ENCODE measurements at places on chromosomes 5 and 9.

DNA sequence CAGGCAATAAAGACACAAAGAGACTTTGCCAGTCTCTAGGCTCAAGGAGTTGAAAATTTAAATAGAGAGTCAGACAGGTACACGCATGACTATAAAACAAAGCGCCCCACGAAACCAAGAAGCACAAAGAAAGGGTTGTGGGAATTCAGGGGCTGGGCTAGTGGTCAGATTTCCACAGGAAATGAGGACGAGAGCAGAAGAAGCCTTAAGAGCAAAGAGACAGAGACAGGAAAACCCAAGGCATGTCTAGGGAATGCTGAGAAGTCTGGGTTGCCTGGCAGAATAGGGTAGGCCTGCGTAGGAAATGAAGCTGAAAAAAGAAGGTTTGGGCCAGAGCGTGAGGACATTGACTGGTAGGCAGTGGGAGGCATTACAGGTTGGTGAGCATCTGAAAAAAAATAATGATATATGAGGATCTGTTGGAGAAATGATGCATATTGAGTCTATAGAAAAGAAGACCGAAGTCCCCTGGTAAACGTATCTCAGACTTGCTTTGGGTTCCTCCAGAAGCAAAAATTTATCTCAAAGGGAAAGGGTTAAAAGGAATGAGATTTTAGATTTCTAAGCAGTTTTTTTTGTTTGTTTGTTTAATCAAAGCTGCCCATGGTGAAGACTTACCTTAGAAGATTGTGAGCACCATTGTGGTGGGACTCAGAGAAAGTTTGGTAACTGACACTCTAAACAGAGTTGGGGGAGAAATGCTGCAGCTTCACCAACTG, 51.8 kb downstream of the SLC1A3 start:
- DNase-seq, result no peak

GRCh38 chr9:113363336-113363735, 13.4 kb downstream of the HDHD3 start:
- no peak for DNase-seq

- DNase-seq, result no peak
Observed at GRCh38 chr9:37692622-37693221, 42.0 kb downstream of the FRMPD1 start.

- no peak for DNase-seq
Observed at GRCh38 chr5:148805326-148806290, 20.8 kb upstream of the ADRB2 start.

GRCh38 chr5:87099968-87100367, 167.7 kb upstream of the RASA1 start:
- no peak for DNase-seq

GRCh38 chr5:113371721-113372196, 63.0 kb downstream of the TSSK1B start:
- DNase-seq, result no peak

DNA sequence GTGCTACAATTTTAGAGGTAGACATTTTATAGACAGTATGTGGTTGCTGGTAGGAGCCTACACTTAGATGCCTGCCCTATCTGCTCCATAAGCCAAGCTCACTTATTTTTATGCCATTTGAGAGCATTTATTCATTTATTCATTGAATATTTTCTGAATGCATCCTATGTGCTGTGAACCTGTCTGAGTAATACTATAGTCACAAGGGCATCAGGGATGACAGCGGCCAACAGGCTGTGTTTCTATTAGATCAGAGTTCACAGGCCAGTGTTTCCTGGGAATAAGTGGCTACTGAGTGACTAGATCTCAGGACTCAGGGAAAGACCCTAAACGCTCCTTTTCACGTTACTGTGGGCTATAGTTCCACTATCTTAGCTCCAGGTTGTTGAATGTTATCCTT, 235.2 kb upstream of the MSX2 start:
- no peak for DNase-seq

DNA sequence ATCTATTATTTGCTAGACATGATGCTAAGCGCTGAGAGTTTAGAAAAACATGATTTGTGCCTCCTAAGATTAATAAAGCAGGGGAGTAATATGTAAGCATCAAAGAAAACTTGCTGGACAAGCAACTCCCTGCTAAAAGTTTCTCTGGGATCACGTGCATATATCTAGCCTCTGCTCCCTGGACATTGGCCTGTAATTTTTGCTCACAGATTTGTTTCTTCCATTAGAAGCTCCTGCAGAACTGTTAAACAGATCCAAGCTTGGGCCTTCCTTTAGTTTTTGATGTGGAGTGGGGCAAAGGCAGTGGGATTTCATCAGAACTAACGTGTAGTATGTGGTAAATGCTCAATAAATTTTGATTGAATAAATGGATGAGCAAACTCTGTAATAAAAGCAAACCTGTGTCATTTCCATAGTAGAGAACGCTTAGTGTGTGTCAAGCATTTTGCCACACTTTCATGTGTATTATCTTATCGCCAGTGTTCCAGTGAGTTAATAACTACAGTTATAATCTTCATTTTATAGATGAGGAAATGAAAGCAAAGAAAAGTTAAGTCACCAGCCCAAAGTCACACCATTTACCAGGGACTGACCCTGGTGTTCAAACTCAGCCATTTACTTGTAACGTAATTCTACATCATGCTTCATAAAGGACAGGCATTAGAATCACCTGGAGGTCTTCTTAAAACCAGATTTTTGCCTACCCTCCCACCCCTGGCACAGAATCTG, 100.3 kb downstream of the PCSK5 start:
- no peak for DNase-seq

DNA sequence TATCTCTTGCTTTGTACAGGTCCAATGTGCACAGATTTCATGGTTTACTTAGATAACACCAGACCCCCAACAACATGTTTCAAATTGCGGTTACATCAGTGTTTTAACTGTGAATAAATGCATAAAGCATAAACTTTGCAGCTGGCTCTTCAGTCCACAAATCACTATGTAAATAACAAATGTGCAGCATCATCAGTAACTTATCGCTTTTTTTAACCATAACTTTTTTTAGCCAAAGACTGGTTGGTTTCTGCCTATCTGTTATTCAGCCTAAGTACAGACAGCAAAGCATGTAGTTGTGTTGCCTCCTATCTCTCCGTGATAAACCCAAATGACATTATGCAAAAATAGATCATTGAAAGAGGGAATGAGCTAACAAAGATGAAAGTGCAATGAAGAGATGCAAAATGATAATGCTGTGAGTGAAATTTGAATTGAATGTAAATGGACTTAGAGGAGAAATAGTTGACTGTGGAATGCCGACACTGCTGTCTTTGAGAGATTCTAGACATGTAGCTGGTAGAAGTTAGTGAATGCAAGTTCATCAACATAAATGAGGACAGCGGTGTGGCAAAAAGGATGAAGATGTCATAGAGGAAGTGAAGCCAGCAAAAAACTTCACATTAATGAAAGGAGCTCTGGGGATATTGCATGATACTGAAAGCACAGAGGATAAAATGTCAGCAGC, 108.8 kb downstream of the PDE8B start:
- DNase-seq, result no peak

- DNase-seq, result no peak
Observed at GRCh38 chr5:100560860-100561259, 25.7 kb downstream of the FAM174A start.

DNA sequence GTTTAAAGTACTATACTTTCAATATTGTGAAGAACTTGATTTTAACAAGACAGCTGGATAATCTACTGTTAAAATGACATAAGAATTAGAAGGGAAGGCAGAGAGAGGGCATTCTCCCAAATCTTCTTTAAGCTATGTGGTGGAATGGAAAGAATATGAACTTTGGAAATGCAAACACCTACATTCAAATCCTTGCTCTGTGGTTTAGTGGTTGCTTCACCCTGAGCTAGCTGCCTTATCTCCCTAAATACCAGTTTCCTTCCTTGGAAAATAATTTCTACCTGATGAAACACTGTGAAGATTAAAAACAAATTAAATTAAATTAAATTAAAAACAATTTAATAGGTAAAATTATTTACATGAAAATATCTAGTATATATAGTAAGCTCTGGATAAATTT, 98.5 kb downstream of the GPR21 start:
- no peak for DNase-seq

DNA sequence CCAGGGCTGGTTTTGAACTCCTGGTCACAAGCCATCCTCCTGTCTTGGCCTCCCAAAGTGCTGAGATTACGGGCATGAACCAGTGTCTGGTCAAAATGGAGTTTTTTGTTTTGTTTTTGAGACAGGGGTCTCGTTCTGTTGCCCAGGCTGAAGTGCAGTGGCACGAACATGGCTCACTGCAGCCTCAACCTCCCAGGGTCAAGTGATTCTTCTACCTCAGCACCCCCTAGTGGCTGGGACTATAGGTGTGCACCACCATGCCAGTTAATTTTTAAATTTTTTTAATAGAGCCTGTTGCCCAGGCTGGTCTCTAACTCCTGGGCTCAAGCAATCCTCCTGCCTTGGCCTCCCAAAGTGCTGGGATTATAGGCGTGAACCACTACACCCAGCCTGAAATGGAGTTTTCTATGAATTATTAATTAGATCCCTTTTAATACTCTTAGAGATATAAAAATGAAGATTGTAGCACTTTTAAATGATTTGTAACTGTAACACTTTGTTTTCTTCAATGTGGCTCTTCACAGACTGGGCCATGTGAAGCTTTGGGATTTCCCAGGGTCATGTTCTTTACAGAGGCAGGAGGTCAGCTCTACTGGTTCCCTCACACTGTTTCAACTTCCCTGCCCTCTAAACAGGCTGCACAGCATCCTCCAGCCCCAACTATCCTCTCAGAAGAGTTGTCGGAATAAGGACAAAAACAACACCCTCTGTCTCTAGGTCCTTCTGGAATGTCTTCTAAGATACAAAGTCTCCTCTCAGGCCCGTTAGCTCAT, 32.7 kb upstream of the SPARC start:
- no peak for DNase-seq

- no peak for DNase-seq
Observed at GRCh38 chr9:104258296-104259011, 164.3 kb downstream of the SMC2 start.
